ENCODE measurements at places on chromosomes 16 and 17. TPM values are rescaled to one million over a fixed set of nuclear protein-coding genes. Genes with fewer than 3 reads are reported as not detected.

Gene PHOSPHO1
- total RNA-seq = under 0.01 TPM

Gene PRSS53
- 1.6 TPM for total RNA-seq

Gene SP6
- total RNA-seq = 0.27 TPM

Gene KRT27
- total RNA-seq = not detected

Gene LPCAT2
- total RNA-seq = 33.1 TPM

Gene DNASE1
- total RNA-seq = 55.2 TPM

DNA sequence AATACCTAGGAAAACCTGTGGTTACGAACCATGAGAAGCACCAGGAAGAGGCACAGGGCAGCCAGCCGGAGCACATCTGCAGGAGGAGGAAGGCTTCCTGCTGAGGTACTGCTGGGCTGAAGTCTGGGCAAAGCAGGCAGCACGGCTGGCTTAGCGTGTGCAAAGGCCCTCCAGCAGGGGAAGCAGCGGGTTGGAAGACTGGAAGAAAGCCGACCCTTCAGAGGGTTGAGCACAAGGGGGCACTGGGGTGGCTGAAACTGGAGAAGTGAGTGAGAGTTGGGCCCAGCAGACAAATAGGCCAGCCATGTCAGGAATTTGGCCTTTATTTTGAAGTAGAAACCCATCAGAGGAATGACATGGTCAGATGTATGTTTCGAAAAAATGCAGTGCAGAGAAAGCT is 12.1 kb upstream of the HSD3B7 start:
- DNase-seq = no peak

- no peak for DNase-seq
Measured at GRCh38 chr16:9323170-9323569, 231.7 kb downstream of the HAPSTR1 start.

DNA sequence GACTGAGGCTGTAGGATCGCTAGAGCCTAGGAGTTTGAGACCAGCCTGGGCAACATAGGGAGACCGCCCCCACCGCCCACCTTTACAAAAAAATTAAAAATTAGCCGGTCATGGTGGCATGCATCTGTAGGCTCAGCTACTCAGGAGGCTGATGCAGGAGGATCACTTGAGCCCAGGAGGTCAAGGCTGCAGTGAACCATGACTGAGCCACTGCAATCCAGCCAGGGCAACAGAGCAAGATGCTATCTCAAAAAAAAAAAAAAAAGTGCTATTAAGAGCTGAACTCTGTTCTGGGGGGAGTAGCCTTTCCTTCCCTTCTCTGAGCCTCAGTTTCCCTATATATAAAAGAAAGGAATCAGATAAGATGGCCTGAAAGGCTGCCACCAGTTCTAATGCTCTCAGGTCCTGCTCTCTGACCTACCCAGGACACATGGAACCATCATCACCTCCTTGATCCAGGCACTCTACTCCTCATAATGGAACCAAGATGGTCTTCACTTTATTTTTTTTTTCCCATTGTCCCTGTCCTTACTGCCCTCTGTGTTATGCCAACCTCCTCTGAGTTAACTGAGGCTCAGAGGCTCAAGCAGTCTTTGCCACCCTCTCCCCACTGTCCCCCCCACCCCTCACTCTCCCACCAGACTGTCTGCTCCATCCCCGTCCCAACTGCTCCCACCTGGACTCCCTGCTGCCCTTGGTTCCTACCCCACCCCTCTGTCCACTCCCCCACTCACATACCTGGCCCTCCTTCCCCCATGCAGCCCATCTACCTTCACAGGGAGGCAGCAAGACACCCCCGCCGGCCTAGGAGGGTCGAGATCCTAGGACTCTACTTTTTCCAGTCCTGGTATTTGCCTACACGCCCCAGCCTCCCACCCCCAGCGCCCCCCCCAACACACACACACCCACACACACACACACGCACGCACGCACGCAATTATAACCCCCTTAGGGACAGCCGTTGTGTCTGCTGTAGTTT is 23.8 kb upstream of the EIF1 start:
- no peak for DNase-seq

DNA sequence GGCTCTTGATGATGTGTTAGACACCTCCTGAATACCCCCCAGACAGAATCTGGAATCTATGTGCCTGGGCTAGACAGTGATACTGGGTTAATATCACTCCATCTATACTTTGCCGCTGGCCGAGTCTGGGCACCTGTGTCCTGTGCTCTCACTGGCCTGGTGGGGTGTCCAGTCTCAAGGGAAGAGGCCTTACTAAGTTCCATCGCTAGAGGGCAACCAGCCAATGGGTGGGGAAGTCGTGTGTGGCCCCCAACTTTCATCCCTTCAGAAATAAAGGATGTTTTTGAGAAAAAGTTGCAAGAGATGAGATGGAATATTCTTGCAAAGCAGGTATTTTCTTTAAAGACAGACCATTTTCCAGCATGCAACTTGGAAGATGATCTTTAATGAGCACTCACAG is 1.6 kb upstream of the GLP2R start:
- no peak for DNase-seq

GRCh38 chr17:31397256-31397939 is 5.9 kb downstream of the RAB11FIP4 start:
- DNase-seq = no peak

- DNase-seq = no peak
Measured at GRCh38 chr17:1251866-1252608, 18.2 kb upstream of the BHLHA9 start.

GRCh38 chr17:41406205-41406604 is 8.8 kb upstream of the KRT31 start:
- no peak for DNase-seq

DNA sequence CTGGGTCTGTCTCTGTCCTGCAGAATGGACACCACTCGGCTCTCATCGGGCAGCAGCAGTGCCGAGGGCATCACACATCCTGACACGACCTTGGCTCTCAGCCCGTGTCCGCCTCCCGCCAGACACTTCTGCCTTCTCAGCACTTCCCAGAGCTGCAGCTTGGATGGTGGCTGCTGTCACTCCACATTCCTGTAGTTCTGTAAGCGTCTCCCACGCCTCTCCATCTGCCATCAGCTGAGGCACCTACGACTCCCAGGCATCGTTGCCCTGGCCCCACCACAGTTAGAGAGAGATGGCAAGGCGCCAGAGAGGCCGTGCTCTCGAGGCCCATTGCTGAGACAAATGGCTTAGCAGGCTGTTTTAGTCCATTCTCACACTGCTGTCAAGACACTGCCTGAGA is 195.9 kb upstream of the CHMP6 start:
- DNase-seq = no peak

DNA sequence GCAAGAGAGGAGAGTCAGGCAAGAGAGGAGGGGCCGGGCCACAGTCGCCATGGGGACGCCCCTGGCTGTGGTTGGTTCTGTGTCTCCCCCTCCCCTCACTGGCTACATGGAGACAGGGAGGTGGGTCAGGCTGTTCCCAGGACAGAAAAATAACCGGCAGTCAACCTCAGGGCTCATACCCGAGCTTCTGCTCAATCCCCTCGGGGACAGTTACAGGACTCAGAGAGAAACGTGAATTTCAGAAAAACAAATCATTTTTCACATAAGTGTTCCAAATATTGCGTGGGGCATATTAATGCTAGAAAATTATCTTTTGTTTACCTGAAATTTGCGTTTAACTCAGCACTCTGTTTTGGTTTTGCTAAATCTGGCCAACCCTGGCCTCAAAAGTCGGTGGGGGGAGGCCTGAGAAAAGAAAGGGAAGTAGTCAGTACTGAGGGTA is 22.2 kb upstream of the CPSF4L start:
- no peak for DNase-seq

DNA sequence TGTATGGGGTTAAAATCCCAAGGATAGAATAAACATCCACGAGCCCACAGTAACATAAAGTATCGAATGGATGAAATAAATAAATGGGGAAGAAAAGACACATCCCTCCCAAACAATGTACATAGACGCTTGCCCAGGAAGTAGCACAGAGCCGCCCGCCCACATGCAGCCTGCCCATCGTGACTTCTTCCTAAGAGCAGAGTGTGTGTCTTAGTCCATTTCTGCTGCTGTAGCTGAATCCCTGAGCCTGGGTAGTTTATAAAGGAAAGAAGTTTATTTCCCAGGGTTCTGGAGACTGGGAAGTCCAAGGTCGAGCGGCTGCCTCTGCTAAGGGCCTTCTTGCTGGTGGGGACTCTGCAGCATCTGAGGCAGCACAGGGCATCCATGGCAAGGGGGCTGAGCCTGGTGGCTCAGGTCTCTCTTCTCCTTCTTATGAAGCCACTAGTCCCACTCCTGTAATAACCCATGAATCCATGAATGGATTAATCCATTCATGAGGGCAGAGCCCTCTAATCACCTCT is 39.4 kb upstream of the ZNF469 start:
- no peak for DNase-seq

- DNase-seq = no peak
Measured at GRCh38 chr16:24132797-24133155, 123.4 kb upstream of the CACNG3 start.

- no peak for DNase-seq
Measured at GRCh38 chr16:86590501-86591144, 12.3 kb downstream of the FOXL1 start.

DNA sequence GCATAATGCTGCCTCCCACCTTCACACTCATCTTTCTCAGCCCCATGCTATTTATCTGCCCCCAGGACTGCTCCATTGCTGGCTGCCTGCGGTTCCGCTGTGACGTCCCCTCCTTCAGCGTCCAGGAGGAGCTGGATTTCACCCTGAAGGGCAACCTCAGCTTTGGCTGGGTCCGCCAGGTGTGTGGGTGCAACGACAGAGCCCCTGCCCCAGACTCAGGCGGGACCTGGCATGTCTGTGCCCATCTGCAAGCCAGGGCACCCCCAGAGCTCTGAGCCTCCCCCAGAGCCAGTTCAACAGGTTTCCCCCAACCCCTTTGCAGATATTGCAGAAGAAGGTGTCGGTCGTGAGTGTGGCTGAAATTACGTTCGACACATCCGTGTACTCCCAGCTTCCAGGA is 12.9 kb upstream of the ITGAD start:
- no peak for DNase-seq

DNA sequence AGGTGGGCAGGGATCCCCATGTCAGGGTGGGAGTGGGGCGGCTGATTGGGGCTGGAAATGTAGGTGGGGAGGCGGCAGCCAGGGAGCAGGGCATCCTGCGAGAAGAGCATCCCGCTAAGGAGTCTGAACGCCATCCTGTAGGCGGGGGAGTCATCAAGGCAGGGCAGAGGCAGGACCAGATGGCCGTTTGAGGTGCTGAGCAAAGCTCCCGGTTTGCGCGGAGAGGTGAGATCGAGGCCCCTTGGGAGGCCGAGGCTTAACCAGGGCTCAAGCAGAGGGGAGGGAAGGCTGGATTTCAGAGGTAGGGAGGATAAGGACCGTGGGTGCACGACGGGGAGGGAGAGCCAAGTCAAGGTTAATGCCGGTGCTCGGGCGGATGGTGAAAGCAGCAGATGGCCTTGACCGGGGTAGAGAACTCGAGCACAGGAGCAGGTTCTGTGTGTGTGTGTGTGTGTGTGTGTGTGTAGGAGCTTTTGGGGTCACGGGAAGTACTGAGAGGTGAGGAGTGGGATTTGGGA is 472 bp upstream of the NME2 start:
- peak; percentile 22 for DNase-seq

DNA sequence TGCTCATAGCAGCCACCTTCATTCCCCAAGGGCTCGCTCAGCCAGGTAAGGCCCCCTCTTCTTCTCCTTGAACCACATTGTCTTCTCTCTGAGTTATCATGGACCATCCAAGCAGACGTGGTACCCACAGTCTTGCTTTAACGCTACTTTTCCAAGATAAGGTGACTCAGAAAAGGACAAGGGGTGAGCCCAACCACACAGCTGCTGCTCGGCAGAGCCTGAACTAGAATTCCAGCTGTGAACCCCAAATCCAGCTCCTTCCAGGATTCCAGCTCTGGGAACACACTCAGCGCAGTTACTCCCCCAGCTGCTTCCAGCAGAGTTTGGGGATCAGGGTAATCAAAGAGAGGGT is 272 bp downstream of the CCL2 start:
- DNase-seq = no peak

DNA sequence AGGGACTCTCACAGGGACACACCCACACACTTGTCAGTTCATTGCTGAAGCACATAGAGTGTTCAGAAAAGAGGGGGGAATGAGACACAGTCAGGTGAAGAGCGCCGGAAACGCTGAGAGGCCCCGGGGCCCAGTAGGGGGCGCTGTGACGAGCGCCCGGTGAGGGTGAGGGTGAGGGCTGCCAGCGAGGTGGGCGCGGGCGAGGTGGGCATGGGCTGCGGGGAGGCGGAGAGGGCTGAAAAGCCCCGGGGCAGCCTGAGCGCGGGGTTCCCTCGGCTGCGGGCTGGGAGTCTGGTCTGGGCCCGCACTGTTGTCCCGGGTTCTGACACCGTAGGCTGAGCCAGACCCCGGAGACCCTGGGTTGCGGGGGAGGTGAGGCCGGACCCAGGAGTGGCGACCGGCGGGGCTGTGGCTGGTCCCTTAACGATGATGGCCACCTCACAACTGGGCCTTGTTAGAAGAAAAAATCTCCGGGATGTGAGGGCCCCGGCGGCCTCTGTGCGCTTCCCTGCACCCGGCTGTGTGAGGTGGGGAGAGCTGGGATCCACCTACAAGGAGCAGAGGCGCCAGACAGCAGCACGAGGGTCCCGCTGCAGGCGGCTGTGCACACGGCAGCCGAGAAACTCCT is 91.4 kb downstream of the C16orf78 start:
- no peak for DNase-seq

GRCh38 chr17:48915459-48916282 is 7.5 kb downstream of the UBE2Z start:
- peak; percentile 40 for DNase-seq

DNA sequence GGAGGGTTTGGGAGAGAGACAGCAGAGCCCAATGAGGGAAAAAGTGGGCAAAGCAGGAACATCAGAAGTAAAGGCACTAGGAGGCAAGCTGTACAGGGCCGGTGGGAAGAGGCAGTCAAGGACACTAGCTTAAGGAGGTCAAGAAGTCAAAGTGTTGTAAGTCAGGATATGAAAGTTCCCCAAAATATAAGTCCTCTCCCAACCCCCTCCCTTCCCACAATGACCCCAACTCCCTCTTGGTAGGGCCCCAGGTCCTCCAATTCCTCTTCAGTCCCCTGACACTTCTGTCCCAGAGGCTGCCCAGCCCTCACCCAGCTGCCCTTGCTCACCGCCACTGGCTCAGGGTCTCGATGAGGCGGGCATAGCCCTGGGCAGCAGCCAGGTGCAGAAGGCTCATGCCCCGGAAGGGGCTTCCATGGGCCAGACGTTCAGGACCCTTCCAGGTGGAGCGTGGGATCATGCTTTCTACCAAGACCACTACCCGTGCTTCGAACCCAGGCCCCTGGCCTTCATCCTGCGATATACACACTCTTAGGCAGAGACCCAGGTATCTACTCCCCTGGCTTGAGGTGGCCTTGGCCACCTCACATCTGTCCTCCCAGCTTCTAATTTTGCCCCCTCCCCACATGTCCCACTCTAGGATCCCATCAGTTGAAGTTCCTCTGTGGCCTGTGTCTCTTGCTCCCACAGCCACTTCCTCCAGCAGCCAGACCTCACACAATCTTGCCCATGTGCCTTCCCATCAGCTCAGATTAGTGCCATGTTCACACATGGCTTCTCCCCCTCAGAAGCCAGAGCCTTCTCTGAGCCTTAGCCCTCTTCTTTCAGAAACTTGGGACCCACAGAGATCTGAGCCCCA is 5.9 kb upstream of the SPAG7 start:
- DNase-seq = no peak
